Ureter (tissue), 1 donor: ENCODE measurements at places on chromosomes 13 and 19. TPM values are rescaled to one million over a fixed set of nuclear protein-coding genes. Genes with fewer than 3 reads are reported as not detected.

- DNase-seq = no peak
Observed at GRCh38 chr19:47506459-47506858, 8.4 kb downstream of the NAPA start.

GRCh38 chr19:33339016-33339984, 34.2 kb upstream of the CEBPG start:
- no peak for DNase-seq

DNA sequence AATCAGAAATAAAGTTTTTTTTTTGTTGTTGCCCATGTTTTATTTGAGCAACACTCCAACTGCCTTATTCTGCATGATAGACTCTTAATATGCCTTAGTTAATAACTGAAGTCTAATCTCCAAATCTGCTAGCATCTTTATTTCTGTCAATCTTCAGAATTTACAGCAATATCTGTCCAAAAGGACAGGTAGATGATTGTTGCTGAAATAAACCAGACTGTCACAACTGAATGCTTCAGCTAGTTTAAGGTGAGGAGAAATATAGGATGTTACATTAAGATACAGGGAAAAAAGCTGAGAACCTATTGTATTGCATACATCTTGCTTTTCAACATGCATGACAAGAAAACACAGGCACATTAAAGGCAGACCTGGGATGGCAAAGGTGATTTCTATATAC, 204.3 kb downstream of the SLITRK1 start:
- DNase-seq = no peak

The MADCAM1 gene
- total RNA-seq = 0.49 TPM

DNA sequence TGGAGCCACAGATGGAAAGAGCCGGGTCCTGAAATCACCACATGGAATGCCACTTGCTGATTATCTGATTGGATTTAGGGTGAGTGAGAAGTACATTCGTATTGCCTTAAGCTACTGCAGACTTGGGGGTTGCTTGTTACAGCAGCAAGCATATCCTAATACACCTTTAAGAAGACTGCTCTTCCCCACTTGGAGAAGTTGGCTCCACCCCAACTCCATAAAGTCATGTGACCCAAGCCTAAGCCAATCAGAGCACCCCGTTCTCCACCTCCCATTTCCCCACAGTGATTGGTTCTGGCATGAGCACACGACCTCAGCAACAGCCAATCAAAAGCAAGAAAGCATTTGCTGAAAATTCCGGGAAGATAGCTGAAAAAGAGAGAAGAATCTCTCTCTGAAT, 23.1 kb downstream of the CACNA1A start:
- no peak for DNase-seq

- DNase-seq = no peak
Observed at GRCh38 chr13:114124431-114124830, 8.0 kb downstream of the RASA3 start.

GRCh38 chr19:1401138-1401888, at the start of gene GAMT:
TSS of gene GAMT (minus strand) at chr19:1401542. CDS start at chr19:1401476, 66 bp downstream.
- no peak for DNase-seq
